Ureter (tissue), 1 donor: ENCODE measurements at places on chromosomes 5 and 9. TPM values are rescaled to one million over a fixed set of nuclear protein-coding genes. Genes with fewer than 3 reads are reported as not detected.
A peak's percentile ranks its signal among the peaks of the same experiment; 100 is the strongest.

DNA sequence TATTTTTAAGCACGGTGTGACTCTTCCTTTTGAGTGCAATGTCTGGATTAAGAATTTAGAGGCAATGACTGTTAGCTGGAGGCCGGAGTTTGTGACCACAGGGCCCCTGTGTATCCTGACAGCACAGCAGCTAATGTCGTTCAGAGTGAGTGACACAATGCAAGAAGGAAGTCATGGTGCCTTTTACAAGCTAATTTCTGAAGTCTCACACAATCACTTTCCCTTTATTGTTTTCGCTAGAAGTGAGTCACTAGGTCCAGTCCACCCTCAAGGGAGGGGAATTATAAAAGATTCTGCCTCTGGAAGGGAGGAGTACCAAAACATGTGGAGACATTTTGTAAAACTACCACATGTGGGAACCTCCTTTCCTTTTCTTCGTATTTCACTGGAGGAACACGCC lies 185.5 kb upstream of the FGF10 start:
- no peak for DNase-seq

GRCh38 chr5:145341842-145342241 lies 493.3 kb downstream of the PRELID2 start:
- DNase-seq, result no peak

GRCh38 chr9:132986114-132986513 lies 7.6 kb downstream of the GFI1B start:
- DNase-seq, result no peak

The RASGEF1C gene
- not detected for total RNA-seq

DNA sequence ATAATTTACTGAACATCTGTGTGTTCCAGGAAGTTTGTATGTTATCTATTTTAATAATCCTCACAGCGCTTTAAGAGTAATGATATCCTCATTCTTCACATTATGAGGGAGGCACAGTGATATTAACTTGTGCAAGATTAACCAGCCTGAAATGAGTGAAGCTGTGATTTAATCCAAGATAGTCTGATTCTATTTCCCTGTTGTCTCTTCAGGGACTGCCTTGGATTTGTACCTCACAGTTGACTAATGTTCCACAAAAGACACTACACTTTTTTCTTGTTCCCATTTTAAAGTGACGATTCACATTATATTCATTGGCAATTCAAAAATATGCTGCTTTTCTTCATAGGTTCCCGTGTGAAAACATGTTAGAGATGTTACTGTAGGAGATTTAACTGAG lies 125.3 kb upstream of the GNA14 start:
- no peak for DNase-seq

DNA sequence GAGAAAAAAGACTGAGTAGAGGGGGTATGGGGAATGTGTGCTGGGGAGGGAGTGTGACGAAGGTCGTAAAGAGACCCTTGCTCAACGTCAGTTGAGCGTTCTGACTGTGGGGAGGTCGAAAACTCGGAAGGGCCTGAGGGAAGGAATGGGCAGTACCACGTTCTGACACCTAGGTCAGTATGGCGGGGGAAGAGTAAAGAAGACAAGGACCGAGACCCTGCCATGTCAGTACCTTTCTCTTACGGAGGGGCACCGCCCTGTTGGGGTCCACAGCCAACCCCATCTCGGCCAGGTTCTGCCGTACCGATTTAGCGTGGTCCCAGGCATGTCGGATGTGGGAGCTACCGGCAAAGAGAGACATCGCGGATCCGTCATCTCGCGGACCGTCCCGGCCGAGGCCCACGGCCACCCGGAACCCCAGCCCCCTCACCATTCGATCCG lies 375 bp downstream of the NOP16 start:
- no peak for DNase-seq

- DNase-seq, result no peak
Measured at GRCh38 chr9:110334183-110334582, 3.5 kb downstream of the TXNDC8 start.

- DNase-seq, result no peak
Measured at GRCh38 chr5:24645483-24645882, 705 bp upstream of the CDH10 start.

The GPX3 gene
- total RNA-seq, result 160 TPM

DNA sequence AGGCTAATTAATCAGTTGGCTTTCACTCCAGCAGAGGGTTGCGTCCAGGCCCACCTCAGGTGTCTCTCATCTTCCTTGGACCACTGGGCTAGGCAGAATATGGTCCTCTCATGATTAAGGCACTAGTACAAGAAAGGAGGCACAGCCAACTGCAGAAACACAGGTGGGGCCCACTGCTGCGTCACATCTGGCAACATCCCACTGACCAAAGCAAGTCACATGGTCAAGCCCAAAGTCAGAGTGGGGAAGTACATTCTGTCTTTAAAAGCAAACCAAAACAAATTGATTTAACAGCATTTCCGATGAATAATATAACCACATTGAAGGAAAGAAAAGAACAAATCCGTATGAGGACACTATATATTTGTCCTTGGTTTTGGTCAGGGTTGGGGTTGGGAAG lies 28.0 kb upstream of the UBTD2 start:
- DNase-seq, result no peak

- DNase-seq, result peak; percentile 88
Measured at GRCh38 chr5:149442563-149443182, 63.6 kb upstream of the IL17B start.

The STKLD1 gene
- 0.75 TPM for total RNA-seq

DNA sequence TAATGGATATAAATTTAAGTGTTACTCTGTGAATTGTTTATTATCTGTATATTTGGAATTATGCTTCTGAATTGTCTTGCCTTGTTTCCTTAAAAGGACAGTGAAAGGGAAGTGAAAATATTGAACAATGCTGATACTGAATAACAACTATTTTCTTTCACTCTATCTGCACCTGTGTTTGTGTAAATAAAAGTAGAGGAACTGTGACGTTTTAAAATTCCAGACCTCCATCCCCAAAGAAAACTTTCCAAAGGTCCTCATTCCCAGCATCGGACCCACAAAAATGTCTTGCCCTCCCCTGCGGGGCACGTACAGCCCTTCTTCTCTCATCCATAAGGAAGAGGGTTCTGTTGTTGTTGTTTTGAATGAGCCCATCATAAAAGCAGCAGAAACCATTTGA lies 100.0 kb downstream of the NLN start:
- DNase-seq, result no peak

GRCh38 chr5:43006424-43007202 lies 33.5 kb downstream of the ANXA2R start:
- no peak for DNase-seq

DNA sequence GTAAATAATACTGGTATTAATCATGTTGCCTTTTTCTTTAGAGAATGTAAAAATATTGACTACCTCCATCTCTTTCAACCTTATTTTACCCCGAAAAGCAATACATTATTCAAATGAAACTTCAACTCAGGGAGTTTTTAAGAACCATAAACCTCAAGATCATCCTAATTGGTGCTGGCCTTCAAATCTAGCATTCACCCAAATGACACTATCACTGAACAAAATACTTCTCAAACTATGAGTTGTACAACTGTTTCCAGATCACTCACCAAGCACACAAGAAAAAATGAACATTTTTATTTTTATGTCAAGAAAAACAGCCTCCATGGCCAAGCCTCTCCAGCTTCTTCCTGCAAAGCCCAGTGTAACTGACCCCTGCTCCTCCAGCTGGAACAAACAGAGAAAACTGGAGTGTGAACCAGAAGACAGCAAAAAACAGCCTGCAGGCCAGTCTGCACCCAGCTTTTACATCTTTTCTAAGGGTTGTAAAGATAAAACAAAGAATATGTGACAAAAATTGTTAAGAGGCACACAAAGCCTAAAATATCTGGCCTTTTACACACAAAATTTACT lies 21.2 kb downstream of the AUH start:
- DNase-seq, result no peak

GRCh38 chr5:60257596-60258271 lies 364.2 kb upstream of the PDE4D start:
- DNase-seq, result no peak

- no peak for DNase-seq
Measured at GRCh38 chr9:93826905-93827544, 128.1 kb downstream of the BARX1 start.

GRCh38 chr9:118401546-118401945 lies 697.3 kb downstream of the TLR4 start:
- no peak for DNase-seq

DNA sequence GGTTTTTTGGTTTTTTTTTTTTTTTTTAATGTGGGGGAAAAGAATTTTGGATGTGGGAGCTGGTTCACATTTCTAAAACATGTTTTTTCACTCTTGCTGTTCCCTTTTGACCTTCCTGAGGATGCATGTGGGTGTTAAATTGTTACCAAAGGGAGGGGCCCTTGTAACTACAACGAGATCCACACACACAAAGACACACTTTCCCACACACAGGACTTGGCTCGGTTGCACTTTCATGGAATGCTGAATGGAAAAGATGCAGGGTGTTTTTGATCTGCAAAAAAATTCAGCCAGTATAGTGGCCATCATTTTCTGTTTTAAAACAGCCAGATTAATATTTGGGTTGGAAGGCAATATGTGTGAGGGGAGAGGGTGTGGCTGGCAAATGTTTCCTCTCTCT lies 576.9 kb downstream of the EBF1 start:
- no peak for DNase-seq

- DNase-seq, result no peak
Measured at GRCh38 chr5:172667786-172668593, 26.9 kb downstream of the NEURL1B start.

The ANKHD1 gene
- 201 TPM for total RNA-seq

- no peak for DNase-seq
Measured at GRCh38 chr5:53403291-53403690, 77.1 kb upstream of the FST start.

DNA sequence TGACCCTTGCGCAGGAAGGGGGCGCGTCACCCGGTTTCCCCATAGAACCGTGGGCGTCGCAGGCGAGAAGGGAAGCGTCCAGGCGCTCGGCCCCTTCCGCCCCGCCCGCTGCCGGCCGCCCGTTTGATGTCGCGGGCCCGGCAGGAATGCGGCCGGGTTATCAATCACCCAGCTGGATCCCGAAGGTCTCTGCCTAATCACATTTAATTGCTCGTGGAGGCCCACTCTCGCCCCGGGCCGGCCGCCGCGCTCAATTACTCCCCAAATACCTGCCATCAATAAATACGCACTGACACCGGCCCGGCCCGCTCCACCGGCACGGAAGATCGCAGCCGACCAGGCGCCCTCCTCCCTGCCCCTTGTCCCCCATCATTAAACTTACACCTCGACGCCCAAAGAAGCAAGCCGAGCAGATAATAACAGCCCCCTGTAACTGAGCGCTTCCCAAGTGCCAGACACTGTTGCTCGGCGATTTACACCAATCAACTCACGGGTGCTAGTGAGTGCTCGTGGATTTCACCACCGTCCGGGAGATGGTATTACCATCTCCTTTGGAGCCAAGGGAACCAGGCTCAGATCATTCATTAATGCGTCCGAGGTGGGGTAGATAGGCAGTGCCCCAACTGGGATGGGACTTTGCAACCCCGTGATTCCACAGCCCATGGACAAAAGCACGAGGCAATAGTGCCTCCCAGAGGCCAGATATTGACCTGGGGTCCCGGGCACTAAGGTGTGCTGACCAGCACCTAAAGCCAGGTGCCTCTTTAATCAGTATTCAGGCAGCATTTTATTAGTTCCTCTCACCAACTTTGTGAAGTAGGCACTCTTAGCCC lies 11.3 kb downstream of the MSX2 start:
- no peak for DNase-seq

DNA sequence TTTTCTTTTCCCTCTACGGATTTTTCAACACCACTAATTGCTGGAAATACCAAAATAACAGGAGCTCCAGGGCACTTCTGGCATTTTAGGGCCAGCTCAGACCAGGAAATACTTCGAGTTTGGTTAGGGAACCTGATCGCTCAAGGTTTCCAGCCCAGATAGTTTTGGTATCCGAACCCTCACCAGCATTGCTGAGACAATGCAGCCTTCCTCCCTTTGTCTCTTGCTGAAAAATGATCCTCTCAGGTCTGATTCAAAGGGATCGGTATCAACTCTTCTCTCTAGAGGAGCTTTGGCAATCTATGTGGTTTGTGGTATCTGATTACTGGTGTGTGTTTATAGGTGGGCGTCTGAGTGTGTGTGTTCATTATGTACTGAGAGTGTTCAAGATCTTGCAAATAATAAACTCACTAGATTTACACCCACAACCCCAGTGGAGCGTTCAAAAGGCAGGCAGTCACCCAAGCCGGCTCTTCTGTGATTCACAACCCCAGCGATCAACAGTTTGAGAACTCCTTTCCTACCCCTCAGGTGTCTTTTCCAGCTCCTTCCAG lies 122.8 kb upstream of the EGFLAM start:
- DNase-seq, result no peak

GRCh38 chr5:62059960-62060359 lies 246.0 kb upstream of the KIF2A start:
- DNase-seq, result no peak

The ANKRD55 gene
- 0.34 TPM for total RNA-seq

- peak; percentile 46 for DNase-seq
Measured at GRCh38 chr9:71984831-71985281, 73.4 kb downstream of the C9orf85 start.

The GDA gene
- 6.6 TPM for total RNA-seq

DNA sequence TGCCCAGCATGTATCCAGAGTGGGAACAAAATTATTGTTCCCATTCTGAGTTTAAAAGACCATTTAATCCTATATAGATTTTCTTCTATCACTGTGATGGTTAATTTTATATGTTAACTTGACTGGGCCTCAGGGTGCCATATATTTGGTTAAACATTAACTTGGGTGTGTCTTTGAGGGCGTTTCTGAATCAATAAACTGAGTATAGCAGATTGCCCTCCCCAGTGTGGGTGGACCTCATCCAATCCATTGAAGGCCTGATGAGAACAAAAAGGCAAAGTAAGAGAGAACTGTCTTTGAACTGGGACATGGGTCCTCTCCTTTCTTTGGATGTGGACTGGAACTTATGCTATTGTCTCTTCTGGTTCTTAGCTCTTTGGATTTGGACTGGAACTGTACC lies 17.3 kb downstream of the RIOK2 start:
- DNase-seq, result no peak

The GPR150 gene
- 0.18 TPM for total RNA-seq

DNA sequence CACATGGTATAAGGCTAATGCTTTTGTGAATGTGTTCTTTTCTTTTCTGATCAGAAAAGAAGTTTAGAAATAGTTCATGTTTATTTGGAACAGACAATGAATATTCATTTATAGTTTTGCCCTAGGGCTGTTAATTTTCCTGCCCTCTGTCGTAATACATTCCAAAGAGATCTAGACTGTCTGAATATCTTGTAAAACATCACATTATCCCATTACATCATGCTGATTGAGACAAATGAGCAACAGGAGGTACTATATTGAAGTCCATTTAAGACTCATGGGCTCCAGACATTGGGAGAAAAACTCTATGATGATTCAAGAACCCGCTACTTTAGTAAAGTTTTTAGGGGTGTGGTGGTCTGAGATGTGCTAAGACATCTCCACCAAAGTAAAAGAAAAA lies 121.2 kb upstream of the MAP1B start:
- no peak for DNase-seq

The CTNND2 gene
- total RNA-seq, result 8.0 TPM

DNA sequence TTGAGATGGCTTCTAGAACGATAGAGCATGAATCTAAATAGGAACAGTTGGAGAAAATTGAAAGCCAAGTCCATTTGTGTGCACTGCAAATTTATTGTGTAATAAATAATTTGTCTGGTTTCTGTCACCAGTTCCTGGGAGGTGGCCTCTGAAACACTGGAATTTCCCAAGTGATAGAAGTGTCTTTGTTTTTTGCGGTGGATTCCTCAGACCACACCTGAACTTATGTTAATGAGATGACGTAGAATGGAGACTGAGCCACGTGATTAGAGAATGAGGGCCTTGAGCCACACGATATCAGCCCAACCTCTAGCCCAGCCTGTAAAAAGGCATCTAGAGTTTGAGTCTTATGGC lies 105.1 kb downstream of the MSX2 start:
- no peak for DNase-seq
